Activated CD4-positive, alpha-beta memory T cell treated with anti-CD3 and anti-CD28 coated beads for 36 hours (primary cell): ENCODE measurements at places on chromosomes 12 and 14.

DNA sequence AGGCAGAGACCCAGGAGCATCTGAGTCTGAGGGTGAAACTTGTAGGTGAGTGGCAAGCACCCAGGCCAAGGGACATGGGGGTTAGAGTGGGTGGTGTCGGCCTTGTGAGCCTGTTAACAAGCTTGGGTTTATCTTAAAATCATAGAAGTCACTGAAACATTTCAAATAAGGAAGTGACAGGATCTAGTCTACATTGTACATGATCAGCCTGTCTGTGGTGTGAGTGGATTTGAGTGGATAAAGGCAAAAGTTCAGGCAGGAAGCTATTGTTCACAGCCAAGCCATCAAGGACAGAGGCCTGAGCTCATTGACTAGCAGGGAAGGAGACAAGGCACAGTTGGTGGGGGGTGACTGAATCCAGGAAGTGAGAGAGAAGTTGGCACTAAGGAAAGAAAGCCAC, 59.3 kb upstream of the FKBP4 start:
- no peaks in the 10 kb centered on the region for H3K4me1 ChIP-seq
- no peaks in the 10 kb centered on the region for H3K36me3 ChIP-seq

DNA sequence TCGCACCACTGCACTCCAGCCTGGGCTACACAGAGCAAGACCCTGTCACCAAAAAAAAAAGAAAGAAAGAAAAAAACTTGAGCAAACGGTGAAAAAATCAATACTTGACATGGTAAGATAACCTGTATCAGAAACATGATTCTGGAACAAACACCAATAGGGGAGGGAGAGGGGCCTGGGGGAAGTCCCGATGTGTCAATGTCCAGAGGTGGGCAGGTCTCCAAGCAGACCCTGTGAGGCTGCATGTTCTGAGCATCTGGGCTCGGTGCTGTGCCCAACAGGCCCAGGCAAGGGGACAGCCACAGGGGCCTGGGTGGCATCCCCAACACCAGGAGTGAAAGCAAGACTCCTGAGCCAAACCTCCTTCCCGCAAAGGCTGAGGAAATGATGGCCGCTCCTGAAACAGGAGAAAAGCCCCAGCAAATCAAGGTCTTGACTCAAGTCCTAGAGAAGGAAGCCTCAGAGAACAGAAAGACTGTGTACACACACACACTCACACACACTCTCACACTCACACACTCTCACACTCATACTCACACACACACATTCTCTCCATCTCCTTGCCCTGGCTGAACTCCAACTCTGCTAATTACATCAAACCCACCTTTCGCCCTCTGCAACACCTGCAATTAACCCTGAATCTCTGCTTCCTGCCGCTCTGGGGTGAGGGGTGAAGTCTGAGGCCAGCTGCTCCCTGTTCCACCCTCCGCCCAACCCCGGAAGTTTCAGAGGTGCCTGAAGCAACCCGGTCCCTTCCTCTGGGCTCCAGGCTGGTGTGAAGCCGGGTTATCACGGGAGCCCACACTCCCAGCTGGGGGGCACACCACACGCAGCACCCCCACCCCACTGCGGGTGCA, 20.4 kb downstream of the CCDC88C start:
- H3K36me3 ChIP-seq = peaks cover 20% of the 10 kb centered on the region
- H3K4me3 ChIP-seq = peak overlapping the region; percentile 64
- peak overlapping the region; percentile 89 for H3K27ac ChIP-seq
- DNase-seq = peak; percentile 84

- no peak overlapping the region for H3K4me3 ChIP-seq
- no peak for DNase-seq
- no peak overlapping the region for H3K27ac ChIP-seq
- H3K36me3 ChIP-seq = no peaks in the 10 kb centered on the region
- H3K4me1 ChIP-seq = no peaks in the 10 kb centered on the region
- H3K27me3 ChIP-seq = no peaks in the 10 kb centered on the region
These were observed 56.4 kb downstream of the TESC start for GRCh38 chr12:117042862-117043261.

DNA sequence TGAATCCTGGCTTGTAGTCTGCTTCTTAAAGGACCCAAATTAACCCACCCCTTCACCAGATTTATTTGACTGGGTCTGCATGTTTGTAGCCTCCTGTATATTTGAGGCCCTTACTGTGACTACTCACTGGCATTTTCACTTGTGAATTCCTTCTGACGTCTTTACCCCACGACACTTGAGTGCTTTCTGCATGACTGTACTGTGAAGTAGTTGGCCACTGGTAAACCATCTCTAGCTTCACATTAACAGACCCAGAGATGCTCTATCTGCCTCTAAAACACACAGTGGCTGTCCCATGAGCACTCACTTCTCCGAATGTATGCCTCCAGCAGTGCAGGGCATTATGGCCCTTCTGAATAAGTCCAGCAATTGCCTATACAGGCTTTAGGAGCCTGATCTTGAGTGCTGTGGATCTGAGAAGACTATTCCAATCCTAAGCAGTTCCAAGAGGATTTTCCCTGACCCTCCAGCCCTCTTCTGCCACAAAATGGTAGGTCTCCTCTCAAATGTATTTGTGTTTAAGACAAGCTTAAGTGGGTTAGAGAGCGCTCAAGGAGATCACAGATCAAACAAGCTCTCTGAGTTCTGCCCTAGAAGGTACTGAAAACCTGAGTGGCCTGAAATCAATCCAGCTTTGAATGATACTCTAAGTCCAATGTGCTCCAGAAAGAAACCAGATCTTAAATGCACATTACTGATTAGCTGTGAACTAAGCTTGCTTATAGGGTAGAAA, 534.7 kb downstream of the RPS29 start:
- DNase-seq = no peak
- no peak overlapping the region for H3K4me3 ChIP-seq

DNA sequence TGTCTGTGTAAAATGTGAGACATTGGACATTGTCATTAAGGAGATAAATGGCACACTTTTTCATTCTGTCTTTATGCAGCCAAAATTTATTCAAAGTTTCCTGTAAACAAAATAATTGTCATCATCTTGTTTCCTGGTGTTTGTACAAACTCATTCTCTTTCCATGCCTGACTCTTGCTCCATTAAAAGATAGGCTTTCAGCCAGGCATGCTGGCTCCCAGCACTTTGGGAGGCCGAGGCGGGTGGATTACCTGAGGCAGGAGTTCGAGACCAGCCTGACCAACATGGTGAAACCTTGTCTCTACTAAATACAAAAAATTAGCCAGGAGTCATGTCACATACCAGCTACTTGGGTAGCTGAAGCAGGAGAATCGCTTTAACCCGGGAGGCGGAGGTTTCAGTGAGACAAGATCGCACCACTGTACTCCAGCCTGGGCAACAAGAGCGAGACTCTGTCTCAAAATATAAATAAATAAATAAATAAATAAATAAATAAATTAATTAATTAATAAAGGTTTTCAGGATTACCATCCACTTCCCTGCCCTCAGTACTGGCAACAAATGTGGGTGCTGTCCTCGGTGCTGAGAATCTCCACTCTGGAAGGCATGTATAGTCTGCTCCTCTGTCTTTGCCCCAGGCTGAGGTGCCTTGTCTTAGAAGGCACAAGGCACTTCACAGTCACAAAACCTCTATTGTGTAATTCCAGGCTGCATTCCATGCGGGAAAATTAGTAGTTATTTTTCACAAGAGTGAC, 83.2 kb downstream of the PAH start:
- no peaks in the 10 kb centered on the region for H3K36me3 ChIP-seq
- no peaks in the 10 kb centered on the region for H3K4me1 ChIP-seq
- no peak for DNase-seq

GRCh38 chr12:21438643-21439042, 1.2 kb downstream of the PYROXD1 start:
- peaks cover 39% of the 10 kb centered on the region for H3K4me1 ChIP-seq
- H3K27ac ChIP-seq = peak overlapping the region; percentile 96
- H3K27me3 ChIP-seq = no peaks in the 10 kb centered on the region

- H3K36me3 ChIP-seq = no peaks in the 10 kb centered on the region
- no peak for DNase-seq
- no peak overlapping the region for H3K27ac ChIP-seq
- peaks cover 32% of the 10 kb centered on the region for H3K27me3 ChIP-seq
These were observed 80.4 kb upstream of the DIO3 start for GRCh38 chr14:101480747-101481530.

DNA sequence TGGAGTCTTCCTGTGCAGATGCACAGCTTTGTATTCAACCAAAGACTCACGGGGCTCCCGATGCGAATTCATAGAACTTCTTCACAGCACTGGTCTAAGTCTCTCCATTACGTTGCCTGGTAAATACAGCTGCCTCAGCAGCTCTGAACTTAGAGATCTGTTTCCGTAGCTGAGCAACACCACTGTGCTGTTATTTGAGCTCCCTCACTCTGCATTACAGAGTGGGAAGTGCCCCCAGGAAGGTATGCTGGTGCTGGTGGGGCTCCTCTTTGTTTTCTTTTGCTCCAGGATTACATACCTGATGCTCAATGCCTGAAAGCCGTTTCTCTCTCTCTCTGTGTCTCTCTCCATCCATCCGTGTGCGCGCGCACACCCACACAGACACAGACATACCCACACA, 227.5 kb upstream of the RMST start:
- H3K27ac ChIP-seq = no peak overlapping the region
- H3K4me3 ChIP-seq = no peak overlapping the region
- no peaks in the 10 kb centered on the region for H3K4me1 ChIP-seq
- DNase-seq = no peak
- no peaks in the 10 kb centered on the region for H3K27me3 ChIP-seq
- H3K36me3 ChIP-seq = no peaks in the 10 kb centered on the region

DNA sequence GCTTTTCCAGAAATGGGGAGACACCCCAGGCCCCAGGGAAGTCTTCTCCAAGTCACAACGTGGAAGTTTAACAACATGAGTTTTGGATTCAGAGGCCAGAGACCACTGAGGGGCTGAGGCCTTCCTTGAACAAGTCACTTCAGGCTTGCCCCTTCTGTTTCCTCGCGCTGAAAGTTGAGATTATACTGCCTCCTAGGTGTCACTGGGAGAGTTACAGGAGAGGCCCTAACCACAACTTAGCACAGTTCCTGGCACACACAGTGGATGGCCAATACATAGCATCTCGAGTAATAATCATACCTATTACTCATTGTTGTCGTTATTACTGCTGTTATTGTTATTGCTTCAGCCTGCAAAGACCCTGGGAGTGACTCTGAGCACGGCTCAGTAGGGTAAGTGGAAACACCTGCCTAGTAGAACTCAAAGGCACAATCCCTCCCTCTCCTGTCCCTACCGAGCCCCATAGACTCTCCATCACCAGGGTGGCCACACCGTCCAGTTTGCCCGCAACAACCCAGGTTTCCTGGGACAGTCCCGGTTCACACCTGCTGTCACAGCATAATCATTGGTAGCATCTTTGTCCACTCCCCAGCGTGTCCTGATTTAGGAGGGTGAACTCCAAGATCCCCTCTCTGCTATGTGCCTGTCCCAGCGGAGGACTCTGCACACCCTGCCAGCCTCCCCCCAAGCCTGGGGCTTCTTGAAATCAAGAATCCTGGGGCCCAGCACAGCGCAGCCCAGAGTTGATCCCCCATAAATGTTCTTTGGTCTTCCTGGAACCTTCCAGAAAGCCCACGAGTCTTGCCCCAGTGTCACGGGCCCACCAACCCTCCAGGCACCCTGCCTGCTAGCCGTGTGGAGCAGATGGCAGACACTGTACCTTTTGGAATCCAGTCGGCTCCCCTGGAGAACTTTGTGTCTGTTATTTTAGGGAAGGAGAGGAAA, 85.0 kb downstream of the SYNE3 start:
- peak; percentile 12 for DNase-seq
- H3K36me3 ChIP-seq = peaks cover 30% of the 10 kb centered on the region
- no peaks in the 10 kb centered on the region for H3K27me3 ChIP-seq

DNA sequence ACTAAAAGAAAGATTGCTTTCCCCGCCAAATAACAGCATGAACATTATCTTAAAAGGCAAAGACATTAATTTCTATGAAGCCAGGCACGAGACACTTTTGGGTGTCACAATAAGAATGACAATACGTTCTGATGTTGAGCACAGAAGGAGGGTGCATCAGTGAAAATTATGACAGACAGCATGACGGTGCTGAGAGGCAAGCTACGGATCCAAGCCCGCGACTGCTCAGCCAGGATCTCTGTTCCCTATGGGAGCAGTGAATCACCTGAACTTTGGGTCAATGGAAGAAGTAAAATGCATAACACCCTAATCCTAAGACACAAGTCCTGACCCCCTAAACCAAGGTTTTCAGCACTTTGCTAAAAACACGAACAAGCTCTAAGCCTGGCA, 51.7 kb downstream of the SLC25A47 start:
- no peak for DNase-seq
- H3K27me3 ChIP-seq = peaks cover 1% of the 10 kb centered on the region
- peak overlapping the region; percentile 98 for H3K4me3 ChIP-seq
- peaks cover 51% of the 10 kb centered on the region for H3K36me3 ChIP-seq
- peak overlapping the region; percentile 100 for H3K27ac ChIP-seq

DNA sequence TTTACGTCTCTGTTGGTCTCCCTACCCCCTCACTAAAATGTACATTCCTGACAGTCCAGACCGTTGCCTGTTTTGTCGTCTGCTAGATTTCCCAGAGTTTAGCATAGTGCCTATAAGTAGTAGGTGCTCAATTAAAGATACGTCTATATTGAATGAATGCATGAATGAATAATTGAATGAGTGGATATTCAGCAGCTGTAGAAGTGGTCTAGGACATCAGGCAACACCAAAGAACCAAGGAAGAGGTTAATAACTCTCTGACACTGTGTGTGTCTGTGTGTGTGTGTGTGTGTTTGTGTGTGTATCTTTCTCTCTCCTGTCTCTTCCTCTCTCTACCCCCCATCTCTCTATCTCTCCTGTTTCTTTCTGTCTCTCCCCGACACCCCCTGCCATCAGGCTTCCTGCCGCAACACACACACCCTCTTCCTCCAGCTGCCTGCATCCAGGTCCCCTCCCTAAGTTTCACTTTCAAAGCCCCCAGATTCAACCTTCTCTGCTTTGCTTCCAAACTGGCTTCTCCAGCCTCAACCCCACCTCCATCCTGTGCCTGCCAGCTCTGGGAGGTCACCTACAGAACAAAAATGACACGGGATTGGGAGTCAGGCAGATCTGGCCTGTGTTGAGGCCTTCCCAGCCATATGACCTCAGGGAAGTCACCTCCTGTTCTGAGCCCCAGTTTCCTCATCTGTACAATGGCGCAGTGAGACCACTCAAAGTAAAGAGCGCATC, 119.9 kb upstream of the NCOR2 start:
- no peak overlapping the region for H3K27ac ChIP-seq
- H3K4me3 ChIP-seq = no peak overlapping the region
- peaks cover 4% of the 10 kb centered on the region for H3K36me3 ChIP-seq
- no peak for DNase-seq
- peaks cover 3% of the 10 kb centered on the region for H3K27me3 ChIP-seq
- H3K4me1 ChIP-seq = peaks cover 29% of the 10 kb centered on the region
